Epithelial cell of esophagus (primary cell): ENCODE measurements at places on chromosomes 12 and 14.

- DNase-seq = no peak
These were observed 4.8 kb upstream of the HVCN1 start for GRCh38 chr12:110693731-110694130.

GRCh38 chr12:52691841-52692150 is 11.5 kb downstream of the KRT77 start:
- DNase-seq = no peak

- no peak for DNase-seq
These were observed 218.4 kb downstream of the ADAMTS20 start for GRCh38 chr12:43333644-43334043.

GRCh38 chr12:29426498-29426897 is 45.5 kb upstream of the ERGIC2 start:
- DNase-seq = no peak

- no peak for DNase-seq
These were observed 40.4 kb upstream of the PPP2R5C start for GRCh38 chr14:101721111-101721510.

DNA sequence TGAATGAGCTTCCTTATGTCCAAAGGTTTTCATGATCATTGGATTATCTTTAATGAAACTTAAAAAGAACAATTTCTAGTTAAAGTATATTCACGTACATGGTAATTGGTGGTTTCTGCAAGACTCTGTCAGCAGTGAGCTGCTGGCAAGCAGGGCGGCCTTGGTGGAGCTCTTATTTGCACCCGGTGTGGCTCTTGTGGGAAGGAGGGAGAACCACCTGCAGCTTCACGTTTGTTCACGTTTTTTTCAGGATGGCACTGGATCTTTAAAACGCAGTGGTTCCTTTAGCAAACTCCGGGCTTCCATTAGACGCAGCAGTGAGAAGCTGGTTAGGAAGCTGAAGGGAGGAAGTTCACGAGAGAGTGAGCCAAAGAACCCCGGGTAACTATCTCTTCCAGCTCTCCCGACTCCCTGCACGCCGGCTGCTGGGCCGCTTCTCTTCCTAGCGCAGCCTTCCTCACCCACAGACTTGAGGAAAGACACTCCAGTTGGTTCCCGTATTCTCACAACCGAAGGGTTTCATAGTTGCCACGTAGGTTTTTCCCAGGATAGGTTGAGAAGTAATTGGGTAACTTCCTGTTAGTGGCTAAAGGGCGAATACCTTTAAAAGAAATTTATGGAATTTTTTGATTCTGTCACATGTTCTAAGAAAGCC is 28.3 kb downstream of the XRCC3 start:
- no peak for DNase-seq

- DNase-seq = no peak
These were observed 44.9 kb downstream of the CYP46A1 start for GRCh38 chr14:99728981-99729451.

DNA sequence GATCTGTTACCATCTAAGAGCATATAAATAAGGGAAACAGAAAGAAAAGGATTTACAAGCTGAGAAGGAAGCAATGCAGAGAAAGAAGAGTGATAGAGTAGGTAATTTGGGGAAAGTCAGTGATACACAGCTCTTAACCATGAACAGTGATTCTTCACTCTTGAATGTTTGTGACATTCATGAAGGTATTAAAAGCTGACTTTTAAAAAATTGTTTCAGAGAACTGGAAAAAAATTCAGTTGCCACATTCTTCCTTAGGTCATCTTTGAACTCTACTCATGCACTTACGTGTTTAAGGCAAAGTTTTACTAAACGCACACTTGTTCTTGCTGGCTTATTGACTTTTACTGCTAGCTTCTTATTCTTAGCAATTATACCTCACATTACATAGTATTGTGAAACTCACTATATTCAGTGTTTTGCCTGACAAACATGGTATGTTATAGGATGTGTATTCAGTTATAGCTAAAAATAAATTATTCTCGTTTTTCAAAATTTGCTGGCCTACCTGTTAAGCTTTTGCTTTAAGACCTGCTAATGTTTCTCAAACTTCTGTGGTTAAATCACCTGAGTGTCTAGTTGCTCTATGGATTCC is 10.9 kb downstream of the HIF1A start:
- no peak for DNase-seq

DNA sequence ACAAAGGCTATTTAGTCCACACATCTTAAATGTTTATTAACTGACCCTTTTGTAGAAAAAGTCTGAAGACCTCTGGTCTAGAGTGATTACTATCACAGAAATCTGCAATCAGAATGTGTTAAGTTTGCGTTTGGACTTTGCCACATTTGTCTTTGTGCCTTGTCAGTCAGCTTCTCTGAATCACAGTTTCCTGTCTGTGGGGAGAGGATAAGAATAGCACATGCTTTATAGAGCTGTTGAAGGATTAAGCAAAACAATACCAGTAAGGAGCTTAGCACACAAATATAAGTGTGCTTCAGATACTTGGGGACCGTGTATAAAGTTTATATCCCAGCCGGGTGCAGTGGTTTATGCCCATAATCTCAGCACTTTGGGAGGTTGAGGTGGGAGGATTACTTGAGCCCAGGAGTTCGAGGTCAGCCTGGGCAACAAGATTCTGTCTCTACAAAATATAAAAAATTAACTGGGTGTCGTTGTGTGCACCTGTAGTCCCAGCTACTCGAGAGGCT is 63.0 kb upstream of the BTG1 start:
- peak; percentile 87 for DNase-seq

DNA sequence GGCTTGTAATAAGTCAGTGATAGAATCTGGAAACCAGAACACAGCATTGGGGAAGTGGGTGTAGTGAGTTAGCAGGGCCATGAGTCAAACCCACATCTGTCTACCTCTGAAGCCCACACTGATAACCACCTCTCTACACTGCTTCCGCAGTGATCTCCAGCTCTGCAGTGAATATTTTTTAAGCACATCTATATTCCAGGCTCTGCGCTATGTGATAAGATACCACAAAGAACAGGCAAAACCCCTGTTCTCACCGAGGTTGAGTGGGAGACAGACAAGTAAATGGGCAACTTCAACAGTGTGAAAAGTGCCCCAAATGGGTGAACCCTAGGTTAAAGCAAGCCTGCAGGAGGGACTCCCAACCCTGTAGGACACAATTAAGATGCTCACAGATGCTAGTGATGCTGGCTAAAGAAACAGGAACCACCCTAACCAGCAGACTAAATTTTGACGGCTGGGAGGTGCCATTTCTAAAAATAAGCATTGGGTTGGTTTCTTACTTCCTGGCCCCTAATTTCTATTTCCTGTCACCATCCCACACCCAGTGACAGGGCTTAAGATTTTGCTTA is 375.0 kb downstream of the DPF3 start:
- DNase-seq = no peak

DNA sequence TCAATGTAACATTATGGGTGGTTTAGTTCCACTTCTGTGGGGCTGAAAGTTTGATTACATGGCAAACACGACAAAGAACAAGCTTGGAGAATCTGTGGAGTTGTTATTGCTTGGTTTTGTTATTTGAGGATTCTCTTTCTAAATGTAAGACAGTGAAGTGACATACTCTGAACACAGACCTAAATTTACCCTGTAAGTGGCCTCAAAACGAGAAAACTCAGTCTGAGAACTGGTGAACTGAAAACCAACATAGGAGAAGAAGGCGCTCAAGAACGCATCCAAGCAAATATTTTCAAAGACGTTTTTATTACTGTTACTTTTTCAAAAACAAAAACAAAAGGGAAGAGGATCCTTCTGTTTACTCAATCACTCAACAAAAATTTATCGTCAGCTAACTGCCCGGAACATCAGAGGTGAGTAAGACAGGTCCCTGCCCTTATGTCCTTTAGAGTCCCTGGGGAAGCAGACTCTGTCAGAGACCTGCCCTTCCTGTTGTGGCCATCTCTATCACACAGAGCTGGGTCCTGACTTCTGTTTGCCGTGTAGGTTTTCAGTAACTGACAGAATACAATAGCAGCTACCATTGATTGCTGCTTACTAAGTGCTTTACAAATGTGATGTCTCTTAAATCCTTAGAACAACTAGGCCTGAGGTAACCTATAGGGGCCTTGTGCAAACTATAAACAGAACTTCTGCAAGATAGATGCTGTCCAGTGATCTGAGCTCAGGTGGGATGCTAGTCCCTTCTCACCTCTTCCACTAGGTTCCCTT is 79.3 kb upstream of the C12orf71 start:
- peak; percentile 52 for DNase-seq

GRCh38 chr12:100128512-100128908 is 14.2 kb downstream of the BLTP3B start:
- peak; percentile 69 for DNase-seq
